Fibroblast of skin of scalp (primary cell): ENCODE measurements at places on chromosomes 13 and 19.

- DNase-seq, result no peak
Observed at GRCh38 chr13:106680796-106681472, 113.0 kb upstream of the ARGLU1 start.

DNA sequence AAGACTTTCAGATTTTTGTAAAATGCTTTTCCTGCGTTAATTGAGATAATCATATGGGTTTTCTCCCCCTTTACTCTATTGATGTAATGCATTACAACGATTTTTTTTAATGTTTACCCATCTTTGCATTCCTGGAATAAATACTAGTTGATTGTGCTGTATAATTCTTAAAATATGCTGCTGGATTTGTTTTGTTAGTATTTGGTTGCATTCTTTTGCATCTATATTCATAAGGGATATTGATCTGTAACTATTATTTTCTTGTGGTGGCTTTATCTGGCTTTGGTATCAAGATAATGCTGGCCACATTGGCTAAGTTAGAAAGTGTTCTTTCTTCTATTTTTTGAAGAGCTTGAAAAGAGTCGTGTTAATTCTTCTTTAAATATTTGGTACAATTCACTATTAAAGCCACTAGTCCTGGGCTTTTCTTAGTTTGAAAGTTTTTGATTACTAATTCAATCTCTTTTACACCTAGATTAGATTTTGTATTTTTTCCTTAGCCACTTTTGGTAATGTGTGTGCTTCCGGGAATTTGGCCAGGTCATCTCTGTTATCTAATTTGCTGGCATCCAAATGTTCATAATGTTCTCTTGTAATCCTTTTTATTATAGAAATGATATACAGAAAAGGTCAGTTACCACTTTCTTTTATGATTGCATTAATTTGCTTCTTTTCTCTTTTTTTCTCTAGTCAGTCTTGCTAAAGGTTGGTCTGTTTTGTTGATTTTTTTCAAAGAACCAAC is 29.8 kb downstream of the KL start:
- DNase-seq, result no peak

- peak; percentile 44 for DNase-seq
Observed at GRCh38 chr13:91313103-91313502, 34.4 kb upstream of the MIR17HG start.

- DNase-seq, result no peak
Observed at GRCh38 chr13:62193919-62194318, 778.3 kb upstream of the PCDH20 start.

DNA sequence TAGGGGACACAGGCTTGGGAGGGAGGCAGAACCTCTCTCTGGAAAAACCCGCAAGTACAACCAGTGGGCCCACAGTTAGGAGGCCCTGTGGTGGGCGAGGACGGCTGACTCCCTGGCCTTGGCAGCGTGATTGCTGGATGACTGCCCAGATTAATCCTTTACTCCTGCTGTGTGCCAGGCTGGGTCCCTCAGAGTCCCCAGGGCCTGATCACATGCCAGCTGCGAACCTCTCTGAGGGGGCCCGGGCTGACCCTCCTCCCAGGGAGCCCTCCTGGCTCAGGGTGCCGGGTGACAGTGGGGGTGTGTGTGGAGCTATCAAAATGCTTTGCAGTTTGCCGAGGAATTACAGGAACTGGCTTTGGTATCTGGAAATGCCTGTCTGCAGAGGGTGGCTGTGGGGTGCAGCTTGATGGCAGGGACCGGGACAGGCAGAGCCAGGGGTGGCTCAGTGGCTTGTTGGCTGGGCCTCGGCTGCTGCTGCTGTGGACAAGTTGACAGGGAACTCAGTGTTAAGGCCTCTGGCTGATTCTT is 48.9 kb downstream of the DNM2 start:
- peak; percentile 34 for DNase-seq

GRCh38 chr13:68009546-68009945 is 779.4 kb upstream of the PCDH9 start:
- DNase-seq, result no peak

DNA sequence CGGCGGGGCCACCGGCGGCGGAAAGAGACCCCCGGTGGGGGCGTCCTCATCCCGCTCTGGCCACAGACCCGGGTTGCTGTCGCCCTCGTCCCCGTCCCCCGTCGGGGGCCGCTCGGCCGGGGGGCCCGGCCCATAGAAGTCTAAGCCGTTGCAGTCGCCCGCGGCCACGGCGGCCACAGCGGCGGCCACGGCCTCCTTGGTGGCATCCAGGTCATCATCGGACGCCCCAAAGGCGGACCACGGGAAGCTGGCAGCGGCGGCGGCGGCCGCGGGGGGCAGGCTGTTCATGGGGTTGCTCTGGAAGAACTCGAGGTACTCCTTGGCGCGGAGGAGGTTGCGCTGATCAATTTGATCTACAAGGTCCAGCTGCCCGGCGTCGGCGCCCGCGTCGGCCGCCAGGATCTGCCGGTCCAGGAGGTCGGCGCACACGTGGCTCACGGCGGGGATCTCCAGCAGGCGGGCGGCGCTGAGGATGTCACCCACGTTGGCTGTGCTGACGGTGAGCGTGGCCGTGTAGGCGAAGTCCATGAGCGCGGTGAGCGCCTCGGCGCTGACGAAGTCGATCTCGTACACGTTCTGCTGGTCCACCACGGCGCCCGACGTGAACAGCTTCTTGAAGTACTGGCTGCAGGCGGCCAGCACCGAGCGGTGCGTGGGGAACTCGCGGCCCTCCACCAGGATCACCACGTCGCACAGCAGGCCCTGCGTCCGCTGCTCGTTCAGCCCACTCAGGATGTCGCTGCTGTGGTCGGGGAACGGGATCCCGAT is 12.1 kb downstream of the ZBTB7A start:
- DNase-seq, result no peak

DNA sequence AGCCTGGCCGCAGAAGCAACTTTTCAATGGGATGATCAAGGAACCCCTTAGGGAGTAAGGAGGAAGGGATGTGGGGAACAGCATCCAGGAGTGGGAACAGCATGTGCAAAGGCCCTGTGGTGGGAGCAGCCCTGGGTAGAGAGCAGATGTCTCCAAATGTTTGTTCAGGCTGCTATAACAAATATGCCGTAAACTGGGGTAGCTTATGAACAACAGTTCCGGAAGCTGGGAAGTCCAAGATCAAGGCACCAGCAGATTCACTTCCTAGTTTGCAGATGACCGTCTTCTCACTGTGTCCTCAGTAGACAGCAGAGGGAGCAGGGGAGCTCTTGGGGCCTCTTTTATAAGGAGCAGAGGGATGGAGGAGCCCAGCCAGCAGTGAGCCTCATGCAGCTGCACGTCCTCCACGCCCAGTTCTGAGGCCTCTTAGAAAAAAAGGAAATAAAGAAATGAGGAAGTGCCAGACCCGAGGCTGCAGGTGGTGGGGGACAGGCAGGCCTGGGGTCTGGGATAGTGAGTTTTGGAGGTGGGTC is 4.2 kb upstream of the LRRC25 start:
- peak; percentile 76 for DNase-seq

DNA sequence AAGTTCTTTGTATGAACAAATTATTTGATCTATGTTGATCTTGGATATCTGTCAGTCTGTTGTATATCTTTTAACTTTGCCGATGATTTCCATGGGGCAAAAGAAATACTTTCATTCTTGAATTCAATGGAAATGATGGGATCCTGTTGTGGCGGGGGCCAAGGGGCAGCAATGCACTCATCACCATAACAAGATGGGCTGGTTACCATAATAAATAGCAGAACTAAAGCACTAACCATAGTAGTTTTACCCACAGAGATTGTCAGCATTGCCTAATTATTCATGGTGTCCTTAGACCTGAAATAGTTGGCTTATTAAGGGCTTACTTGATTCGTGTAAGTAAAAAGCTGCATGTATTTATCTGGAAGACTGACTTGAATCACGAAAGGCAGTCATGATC is 309.6 kb downstream of the RFC3 start:
- DNase-seq, result no peak

- DNase-seq, result no peak
Observed at GRCh38 chr13:79384022-79384610, 21.9 kb downstream of the RBM26 start.

- DNase-seq, result no peak
Observed at GRCh38 chr13:77876176-77876575, 42.5 kb downstream of the EDNRB start.

- DNase-seq, result no peak
Observed at GRCh38 chr13:53338760-53339159, 310.1 kb downstream of the OLFM4 start.

DNA sequence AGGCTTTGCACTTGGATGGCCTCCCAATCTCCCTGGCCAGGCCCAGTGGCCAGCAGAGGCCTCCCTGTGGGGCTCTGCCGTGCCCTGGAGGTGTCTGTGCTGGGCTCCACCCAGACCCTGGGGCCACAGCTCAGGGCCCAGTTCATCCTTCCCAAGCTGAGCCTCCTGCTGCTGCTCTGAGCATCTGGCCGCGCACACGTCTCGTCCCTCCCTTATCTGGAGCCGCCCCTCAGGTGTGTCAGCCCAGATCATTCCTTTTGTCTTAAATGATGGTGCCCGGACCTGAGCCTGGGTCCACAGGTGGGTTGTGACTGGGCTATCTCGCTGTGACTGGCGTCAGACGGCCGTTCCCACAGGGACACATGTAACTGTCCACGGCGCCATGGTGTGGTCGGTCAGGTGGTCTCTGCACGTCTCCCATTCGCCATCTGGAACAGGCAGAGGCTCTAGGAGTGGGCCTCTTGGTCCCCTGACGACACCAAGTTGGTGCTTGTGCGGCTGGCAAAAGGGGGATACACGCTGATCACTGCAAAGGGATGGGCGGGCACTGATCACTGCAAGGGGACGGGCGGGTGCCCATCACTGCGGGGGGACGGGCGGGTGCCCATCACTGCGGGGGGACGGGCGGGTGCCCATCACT is 14.3 kb upstream of the ZNF554 start:
- DNase-seq, result no peak

- no peak for DNase-seq
Observed at GRCh38 chr13:78520425-78520824, 82.9 kb downstream of the POU4F1 start.

DNA sequence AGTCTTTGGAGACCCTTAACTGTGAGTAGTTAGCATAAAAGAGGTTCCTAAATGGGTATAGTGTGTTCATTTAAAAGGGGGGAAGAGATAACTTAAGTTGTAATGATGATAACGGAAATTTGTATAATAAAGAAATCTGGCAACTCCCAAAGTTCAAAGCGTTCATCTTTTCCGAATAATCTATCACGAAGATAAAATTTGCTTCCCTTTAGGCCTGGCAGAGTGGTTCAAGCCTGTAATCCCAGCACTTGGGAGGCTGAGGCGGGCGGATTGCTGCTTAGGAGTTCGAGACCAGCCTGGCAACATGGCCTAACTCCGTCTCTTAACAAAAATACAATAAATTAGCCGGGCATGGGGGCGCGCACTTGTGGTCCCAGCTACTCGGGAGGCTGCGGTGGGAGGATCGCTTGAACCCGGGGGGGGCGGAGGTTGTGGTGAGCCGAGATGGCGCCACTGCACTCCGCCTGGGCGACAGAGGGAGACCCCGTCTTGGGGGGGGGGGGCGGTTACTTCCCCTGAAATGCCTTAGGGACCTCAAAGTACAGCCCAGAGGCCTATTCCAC is 934 bp downstream of the N4BP2L2 start:
- DNase-seq, result no peak

- DNase-seq, result no peak
Observed at GRCh38 chr19:38559428-38560401, 58.0 kb downstream of the MAP4K1 start.

- DNase-seq, result no peak
Observed at GRCh38 chr19:54369082-54369687, 4.5 kb upstream of the LAIR1 start.

DNA sequence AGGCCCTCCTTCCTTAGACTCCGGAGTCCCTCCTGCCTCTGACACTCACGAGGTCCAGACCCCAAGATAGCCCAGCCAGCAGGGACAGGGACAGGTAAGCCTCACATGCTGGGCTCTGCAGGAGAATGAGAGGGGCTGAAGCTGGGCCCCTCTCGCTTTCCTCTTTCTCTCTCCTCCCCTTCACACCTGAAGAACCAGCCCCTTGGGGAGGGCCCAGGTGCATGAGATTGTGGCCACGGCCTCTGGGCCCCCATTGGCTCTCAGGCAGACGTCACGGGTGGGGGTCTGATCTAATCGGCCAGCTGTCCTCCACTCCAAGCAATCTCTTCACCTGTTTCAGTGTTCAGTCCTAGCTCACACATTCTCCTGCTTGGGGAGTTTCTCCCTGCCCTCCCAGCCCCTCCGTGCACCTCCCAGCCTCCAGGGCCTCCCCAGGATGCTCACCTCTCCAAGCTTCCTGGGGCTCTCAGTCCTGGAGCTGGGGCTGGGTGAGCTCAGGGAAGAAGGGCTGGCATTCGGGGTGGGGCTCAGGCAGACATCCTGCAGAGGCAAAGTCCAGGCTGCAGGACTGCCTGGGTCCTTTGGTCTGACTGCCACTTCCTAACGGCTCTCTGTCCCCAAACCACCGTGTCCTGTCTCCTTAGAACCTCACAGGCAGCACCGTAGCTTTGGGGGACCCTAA is 2.8 kb downstream of the TMEM150B start:
- DNase-seq, result no peak

DNA sequence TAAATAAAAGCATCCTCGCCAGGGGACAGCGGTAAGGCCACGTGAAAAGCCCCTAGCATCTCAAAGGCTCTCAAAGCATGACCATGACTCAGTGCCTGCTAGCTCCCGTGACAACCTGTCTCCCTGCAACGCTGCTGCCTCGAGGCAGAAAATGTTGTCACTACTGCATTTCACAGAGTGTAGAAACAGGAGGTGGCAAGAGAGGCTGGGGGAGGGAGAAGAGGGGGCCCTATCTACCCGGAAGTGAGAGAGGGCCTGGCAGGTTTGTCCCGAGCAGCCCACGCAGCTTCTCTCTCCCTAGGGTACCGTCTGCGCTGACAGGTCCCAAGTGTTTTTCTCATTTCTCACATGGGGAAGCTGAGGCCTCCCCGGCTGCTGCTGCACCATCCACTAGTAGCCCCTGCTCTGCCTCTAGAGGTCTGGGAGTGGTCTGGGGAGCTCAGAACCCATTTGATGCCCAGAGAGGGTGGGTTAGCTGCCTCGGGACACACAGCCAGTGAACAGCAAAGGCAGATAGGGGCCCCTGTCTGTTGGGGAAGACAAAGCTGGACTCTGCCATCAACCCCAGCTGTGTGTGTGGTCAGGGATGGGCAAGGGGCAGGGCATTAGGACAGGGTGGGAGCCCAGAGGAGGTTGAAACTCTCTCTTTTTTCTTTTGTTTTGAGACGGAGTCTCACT is 3.7 kb downstream of the TINCR start:
- DNase-seq, result peak; percentile 20

GRCh38 chr13:95834134-95834765 is 157.3 kb downstream of the DNAJC3 start:
- DNase-seq, result peak; percentile 75

- no peak for DNase-seq
Observed at GRCh38 chr13:58461217-58461616, 829.7 kb downstream of the PCDH17 start.

- peak; percentile 47 for DNase-seq
Observed at GRCh38 chr13:48304143-48304876, 759 bp downstream of the RB1 start.

GRCh38 chr19:8396563-8397203 is 6.5 kb downstream of the RAB11B start:
- DNase-seq, result peak; percentile 66
